ENCODE measurements at places on chromosomes 3 and 15.
A peak's percentile ranks its signal among the peaks of the same experiment; 100 is the strongest.

GRCh38 chr3:37779289-37780152 lies 82.2 kb upstream of the CTDSPL start:
- no peak for DNase-seq

GRCh38 chr15:61421938-61422337 lies 192.8 kb upstream of the RORA start:
- DNase-seq, result no peak

GRCh38 chr3:170751083-170751898 lies 118.7 kb downstream of the RPL22L1 start:
- DNase-seq, result peak; percentile 44

GRCh38 chr3:30319713-30320112 lies 286.7 kb upstream of the TGFBR2 start:
- no peak for DNase-seq

GRCh38 chr15:33113666-33114373 lies 80.7 kb downstream of the FMN1 start:
- DNase-seq, result no peak

DNA sequence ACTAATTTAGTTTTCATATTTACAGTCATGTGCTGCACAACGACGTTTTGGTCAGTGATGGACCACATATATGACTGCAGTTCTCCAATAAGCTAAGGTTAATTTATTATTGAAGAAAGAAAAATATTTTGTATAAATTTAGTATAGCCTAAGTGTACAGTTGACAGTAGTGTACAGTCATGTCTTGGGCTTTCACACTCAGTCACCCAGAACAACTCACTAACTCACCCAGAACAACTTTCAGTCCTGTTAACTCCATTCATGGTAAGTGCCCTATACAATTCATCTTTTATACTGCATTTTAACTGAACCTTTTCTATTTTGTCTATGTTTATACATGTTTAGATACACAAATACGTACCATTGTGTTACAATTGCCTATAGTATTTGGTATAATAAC lies 3.8 kb upstream of the GABRR3 start:
- DNase-seq, result no peak

Measured in pancreas (tissue), 10 donors.